ENCODE measurements at places on chromosomes 5 and 9.

DNA sequence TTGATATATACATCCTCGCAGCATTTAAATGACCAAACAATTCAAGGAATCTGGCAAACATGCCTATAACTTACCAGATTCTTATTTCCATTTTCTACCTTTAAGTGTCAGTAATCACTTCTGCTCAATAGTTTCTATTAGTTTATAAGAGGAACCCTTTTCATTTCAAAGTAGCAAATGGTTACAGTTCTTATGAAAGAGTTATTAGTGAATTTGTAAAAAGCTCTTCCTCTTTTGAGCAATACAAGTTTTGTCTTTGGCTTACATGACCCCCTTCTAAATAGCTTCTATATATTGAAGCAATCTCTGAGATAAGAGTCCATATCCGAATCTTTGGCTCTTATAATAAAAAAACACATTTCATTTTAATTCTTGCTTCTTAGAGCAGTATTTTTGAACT is 42.0 kb downstream of the ELL2 start:
- no peak for DNase-seq

- DNase-seq = no peak
These were observed at the start of gene BTNL9 for GRCh38 chr5:181039931-181040630. BTNL9 (plus strand) TSS chr5:181040266; CDS start chr5:181045490, 5,224 bp downstream.

GRCh38 chr5:3599226-3600105 is 3.8 kb downstream of the IRX1 start:
- DNase-seq = no peak

DNA sequence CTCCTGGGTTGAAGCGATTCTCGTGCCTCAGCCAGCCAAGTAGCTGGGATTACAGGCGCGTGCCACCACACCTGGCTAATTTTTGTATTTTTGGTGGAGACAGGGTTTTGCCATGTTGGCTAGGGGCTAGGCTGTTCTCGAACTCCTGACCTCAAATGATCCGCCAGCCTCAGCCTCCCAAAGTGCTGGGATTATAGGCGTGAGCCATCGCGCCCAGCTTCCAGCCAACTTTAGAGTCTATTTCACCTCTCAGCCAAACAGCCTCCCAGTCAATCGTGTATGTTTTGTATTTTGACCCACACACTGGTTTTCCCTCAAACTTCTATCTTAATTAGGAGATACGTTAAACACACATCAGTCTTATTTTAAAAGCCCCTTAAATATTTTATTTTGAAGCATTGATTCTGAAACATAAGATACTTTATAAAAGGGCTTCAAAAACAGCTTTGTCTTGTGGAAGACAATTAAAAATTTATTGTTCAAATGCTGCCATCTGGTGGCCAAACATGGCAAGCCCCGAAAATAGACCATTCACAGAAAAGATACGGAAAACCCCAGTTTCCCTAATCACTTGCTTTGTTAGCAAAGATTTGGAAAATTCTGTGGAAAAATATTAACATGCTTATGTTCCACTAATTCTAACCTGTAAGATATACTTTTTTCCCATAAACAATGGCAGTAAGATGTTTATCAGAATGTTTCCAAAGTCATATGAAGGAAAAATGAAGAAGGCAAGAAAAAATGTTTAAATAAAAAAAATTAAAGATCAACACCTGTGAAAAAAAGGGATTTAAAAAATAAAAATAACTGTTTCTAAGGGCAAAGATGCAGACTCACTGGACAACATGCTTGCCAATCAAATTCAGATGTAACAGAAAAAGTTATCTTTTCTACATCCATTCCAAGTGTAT is 33.1 kb downstream of the APTX start:
- DNase-seq = peak; percentile 64
